ENCODE measurements at places on chromosomes 3 and 15.

- DNase-seq, result no peak
These were observed 5.9 kb upstream of the MORF4L1 start for GRCh38 chr15:78866803-78867202.

DNA sequence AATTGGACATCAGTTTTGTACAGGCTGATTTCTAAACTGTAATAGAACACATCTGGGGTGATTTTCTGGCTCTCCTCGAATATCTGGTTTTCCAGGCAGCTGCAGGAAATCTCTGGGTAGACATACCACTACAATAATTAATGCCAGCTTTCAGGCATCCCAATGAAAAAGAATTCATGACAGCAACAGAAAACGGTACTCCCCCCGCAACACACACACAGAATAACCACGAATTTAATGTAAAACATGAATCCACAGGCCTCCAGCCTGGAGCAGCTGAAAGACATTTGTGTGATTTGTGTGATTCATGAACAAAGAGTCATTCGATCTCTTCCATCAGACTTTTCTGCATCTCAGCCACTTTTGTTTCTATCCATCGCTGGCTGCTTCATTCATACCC lies 262.2 kb downstream of the MAGI1 start:
- no peak for DNase-seq

DNA sequence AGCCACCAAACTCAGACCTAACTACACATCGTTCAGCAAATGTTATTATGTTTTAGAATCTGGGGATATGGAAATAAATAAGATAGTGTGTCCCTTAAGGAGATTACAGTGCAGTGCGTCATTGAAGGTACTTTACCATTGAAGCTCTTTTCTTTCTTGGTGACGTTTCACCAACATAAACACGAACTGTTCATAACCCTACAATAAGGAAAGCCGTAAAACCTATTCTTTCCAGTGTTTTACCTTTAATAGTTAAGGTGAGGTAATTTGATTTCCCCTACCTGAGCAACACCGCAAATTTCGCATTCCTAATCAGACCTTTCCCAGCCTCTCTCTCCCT lies 826 bp downstream of the CCDC66 start:
- DNase-seq, result no peak

GRCh38 chr3:48985831-48986376 lies 4.1 kb upstream of the P4HTM start:
- no peak for DNase-seq

DNA sequence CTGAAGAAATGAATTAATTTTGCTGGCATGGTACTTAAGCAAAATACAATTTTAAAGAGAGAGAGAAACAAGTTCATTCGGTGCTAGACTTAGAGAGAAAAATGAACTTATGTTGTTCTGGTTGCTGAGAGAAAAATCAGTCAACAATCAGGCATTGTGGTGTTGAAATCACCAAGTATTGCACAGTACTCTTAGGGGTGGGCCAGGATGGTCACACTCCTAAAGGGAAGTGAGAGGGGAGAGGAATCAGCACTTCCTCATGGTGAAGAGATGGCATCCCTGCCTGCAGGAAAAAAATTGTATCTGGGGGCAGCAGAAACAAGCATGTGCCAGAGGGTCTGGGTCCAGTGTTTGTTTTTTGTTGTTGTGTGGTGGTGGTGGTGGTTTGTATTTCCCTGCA lies 7.0 kb upstream of the DMXL2 start:
- no peak for DNase-seq

- DNase-seq, result no peak
These were observed 12.0 kb upstream of the PPP1R2 start for GRCh38 chr3:195555110-195555509.

DNA sequence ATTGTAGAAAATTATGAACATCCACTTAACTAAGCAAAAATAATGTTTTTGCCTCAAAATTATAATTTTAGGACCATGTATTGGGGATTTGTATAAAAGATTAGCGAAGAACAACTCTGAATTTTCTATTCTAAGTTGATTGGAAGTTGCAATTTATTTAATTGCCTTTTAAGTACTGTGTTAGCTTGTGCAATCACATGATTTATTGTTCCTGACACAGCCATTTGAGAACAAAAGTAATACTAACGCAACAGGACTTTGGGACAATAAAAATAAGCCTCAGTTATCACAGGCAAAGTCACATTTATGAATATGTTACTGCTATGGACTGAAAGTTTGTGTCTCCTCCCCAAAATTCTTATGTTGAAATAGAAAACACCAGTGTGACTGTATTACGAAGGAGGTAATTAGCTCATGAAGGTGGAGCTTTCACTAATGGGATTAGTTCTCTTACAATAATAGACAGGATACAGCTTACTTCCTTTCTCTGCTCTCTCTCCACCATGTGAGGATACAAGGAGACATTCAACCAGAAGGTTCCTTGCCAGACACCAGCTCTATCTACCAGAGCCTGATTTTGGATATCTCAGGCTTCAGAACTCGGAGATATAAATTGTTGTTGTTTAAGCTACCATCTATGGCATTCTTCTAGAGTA lies 745.9 kb downstream of the ZBBX start:
- no peak for DNase-seq

DNA sequence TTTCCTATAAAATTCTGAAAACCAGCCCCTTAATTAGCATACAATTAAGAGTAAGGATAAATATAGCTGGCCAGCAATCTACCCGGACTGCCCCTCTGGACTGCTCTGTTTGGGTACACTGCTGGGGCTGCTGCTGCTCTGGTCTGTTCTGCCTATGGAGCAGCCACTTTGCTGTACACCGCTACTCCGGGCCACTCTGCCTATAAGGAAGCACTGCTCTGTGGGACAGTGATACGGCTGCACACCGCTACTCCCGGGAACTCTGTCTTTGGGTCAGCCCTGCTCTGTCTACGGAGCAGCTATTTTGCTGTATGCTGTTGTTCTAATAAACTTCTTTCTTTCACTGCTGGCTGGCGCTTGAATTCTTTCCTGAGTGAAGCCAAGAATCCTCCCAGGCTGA lies 316.5 kb upstream of the PLSCR5 start:
- no peak for DNase-seq

Data from NCI-H774 (cell line).